ENCODE measurements at places on chromosomes 2 and 18. TPM values are rescaled to one million over a fixed set of nuclear protein-coding genes. Genes with fewer than 3 reads are reported as not detected.

EPB41L3 gene
- not detected for total RNA-seq

ALK gene
- not detected for total RNA-seq

DNA sequence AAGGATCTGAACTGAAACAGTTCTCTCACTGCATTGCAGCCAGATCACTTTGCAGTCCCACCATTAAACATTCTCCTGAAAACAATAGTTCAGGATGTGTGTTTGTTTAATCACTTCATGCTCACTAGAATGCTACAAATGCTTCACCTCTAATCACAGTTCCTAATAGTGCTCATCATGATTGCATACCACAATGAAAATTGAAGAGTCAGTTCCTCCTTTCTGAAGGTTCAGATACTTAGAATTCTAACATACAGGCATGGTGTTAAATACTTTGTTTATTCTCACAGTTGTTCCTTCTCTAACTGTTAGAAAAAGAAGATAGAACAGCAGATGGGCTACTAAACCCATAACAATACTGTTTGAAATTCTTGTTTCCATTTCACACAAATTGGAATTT is 622.3 kb upstream of the ACVR2A start:
- no peaks in the 10 kb centered on the region for H3K27me3 ChIP-seq
- H3K27ac ChIP-seq: no peak overlapping the region
- no peak overlapping the region for H3K4me3 ChIP-seq
- no peak for DNase-seq
- no peaks in the 10 kb centered on the region for H3K36me3 ChIP-seq

- H3K4me3 ChIP-seq: no peak overlapping the region
- no peak overlapping the region for H3K27ac ChIP-seq
- no peak for DNase-seq
- no peaks in the 10 kb centered on the region for H3K27me3 ChIP-seq
Measured at GRCh38 chr2:688504-689076, 11.4 kb upstream of the TMEM18 start.

DNA sequence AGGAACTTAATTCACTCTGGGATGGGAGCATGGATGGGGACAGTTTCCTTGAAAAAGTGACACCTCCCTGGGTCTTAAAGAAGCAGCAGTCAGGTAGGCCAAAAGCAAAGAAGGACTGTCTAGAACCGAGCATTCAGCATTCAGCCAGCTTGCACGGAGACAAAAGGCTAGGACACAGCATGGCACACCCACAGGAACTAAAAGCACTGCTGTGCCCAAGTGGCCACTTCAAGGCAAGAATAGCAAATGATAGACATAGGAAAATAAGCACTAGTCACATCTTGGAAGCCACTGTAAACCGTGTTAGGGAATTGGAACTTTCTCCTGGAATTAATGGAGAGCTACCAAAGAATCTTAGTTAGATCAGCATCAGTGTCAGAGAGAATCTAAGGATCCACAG is 47.0 kb downstream of the LRP2 start:
- no peaks in the 10 kb centered on the region for H3K36me3 ChIP-seq
- H3K27me3 ChIP-seq: peaks cover 67% of the 10 kb centered on the region
- H3K27ac ChIP-seq: no peak overlapping the region
- H3K4me1 ChIP-seq: no peaks in the 10 kb centered on the region
- no peak for DNase-seq

DNA sequence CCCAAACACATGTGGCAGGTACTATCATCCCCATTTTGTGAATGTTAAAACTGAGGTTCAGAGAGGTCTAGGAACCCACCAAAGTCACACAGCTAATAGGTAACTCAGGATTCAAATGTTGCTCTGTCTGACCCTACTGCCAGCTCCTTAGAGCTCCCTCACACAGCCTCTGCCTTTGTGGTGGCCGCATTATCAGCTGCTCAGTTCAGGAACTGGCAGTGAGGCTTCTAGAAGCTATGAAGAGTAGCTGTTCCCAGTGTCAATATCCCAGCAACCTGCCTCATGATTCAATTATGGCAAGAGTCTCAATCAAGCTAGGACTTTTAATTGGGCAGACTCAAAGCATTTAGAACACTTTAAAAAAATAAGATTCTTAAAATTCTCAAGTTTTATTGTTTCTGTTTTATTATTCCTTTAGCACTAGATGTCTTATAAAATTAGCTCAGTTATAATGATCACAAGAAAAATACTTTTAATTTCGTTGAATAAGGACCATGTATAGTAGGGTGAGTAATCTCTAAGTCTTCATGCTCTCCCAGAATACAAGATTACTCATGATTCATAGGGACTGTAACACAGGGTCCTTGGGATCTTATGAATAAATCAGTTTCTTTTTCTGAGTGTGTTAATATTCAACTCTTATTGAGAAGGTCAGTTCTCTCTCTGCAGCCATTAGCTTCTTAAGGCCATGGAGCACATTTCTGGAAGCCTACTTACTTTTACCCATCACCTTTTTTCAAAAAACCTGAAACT is 342.7 kb downstream of the RND3 start:
- peaks cover 56% of the 10 kb centered on the region for H3K4me1 ChIP-seq
- H3K36me3 ChIP-seq: peaks cover 14% of the 10 kb centered on the region
- no peak for DNase-seq
- H3K27me3 ChIP-seq: no peaks in the 10 kb centered on the region

GRCh38 chr18:69755041-69755440 is 192.6 kb downstream of the CD226 start:
- no peak overlapping the region for H3K4me3 ChIP-seq
- H3K36me3 ChIP-seq: no peaks in the 10 kb centered on the region
- no peak for DNase-seq
- peaks cover 6% of the 10 kb centered on the region for H3K4me1 ChIP-seq

DNA sequence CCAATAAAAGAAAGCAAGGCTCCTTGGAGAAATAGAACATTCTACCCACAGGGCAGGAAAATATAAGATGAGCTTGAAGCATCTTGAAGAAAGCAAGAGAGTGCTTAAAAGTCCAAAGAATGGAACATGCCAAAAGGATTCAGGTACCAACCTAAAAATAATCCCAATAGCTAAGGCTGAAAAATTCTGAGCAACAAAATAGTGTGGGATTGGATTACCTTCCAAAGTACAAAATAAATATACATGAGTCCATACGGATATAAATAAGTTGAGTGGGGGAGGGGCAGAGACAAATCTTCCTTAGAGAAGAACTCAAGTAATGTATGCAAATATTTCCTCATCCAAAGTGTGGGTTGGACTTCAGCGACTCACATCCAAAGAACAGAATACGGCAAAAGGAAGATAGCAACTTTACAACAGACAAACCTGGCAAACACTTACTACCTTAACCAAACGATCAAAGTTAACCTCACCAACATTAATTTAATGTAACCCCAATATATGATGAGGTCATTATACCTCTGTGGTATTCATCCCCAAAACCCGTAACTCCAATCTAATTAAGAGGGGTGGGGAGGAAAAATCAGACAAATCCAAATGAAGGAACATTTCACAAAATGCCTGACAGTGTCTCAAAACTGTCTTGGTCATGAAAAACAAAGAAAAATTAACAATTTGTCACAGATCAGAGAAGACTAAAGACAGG is 26.9 kb downstream of the MEMO1 start:
- no peaks in the 10 kb centered on the region for H3K27me3 ChIP-seq
- no peak overlapping the region for H3K4me3 ChIP-seq

GRCh38 chr2:37631698-37632097 is 39.7 kb downstream of the CDC42EP3 start:
- H3K36me3 ChIP-seq: no peaks in the 10 kb centered on the region
- H3K4me1 ChIP-seq: no peaks in the 10 kb centered on the region
- H3K27ac ChIP-seq: no peak overlapping the region
- H3K4me3 ChIP-seq: no peak overlapping the region

DNA sequence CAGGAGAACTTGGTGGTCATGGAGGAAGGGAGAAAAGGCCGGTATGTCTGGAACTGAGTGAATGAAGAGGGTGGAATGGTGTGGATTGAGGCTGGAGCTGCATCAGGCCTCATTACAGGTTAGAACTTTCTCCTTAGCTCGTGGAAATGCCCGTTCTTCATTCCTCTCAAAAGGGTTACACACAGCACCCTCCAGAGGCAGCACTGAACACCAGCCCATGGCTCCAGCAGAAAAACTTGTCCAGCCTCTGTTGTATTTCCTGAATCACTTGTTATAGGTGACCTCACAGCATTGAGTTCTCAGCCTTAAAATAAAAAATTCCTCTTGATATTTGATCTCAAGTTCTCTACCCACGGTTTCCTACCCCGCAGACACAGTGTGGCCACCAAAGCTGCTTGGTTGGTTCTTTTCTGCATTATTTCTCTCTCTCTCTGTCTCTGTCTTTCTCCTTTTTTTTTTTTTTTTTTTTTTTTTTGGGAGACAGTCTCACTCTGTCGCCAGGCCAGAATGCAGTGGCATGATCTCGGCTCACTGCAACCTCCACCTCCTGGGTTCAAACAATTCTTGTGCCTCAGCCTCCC is 89.6 kb downstream of the ITGB1BP1 start:
- H3K4me3 ChIP-seq: no peak overlapping the region
- H3K36me3 ChIP-seq: peaks cover 55% of the 10 kb centered on the region
- peaks cover 61% of the 10 kb centered on the region for H3K4me1 ChIP-seq
- peak overlapping the region; percentile 76 for H3K27ac ChIP-seq
